Fibroblast of skin of left quadriceps (primary cell): ENCODE measurements at places on chromosomes 11 and 22.

DNA sequence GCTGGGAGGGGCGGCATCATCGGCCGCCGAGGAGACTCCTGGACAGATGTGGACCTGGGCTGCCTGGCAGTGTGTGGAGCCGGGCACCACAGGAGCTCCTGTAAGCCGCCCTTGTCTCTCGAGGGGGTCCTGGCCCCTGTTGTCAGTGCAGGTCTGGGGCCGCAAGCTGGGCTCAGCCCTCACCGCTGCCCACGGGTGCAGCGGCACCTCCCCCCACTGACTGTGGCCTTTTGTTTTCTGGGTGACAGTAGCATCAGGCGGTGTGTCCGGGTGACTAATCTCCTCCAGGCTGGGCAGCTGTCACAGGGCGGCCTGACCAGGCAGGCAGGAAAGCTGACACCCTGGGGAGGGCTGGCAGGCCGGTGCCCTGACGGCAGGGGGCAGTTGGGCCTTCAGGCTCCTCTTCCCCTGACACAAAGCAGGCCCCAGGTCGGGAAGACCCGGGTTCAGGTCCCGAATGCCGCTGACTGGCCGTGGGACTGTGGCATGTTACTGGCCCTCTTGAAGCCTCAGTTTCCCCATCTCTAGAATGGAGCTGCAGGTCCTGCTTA lies 16.3 kb downstream of the DGKZ start:
- DNase-seq, result no peak

GRCh38 chr11:36071917-36072500 lies 128.1 kb downstream of the LDLRAD3 start:
- DNase-seq, result no peak

DNA sequence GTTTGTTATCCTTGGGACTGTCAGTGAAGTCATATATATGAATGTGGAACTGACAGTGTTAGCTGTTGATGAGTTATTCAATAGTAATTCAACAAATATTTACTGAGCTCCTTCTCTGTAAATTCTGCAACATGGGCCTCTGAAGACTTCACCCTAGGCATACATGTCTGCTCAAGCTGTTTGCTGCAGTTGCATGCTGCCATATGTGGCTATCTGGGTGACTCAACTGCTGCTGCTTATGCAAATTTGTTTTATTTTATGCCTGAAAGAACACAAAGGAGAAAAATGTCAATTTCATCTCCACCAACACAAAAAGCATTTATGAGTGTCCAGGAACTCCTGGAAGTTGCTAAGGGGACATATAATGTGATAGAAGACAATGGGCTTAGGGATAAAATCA lies 417.6 kb downstream of the AASDHPPT start:
- DNase-seq, result peak; percentile 32

DNA sequence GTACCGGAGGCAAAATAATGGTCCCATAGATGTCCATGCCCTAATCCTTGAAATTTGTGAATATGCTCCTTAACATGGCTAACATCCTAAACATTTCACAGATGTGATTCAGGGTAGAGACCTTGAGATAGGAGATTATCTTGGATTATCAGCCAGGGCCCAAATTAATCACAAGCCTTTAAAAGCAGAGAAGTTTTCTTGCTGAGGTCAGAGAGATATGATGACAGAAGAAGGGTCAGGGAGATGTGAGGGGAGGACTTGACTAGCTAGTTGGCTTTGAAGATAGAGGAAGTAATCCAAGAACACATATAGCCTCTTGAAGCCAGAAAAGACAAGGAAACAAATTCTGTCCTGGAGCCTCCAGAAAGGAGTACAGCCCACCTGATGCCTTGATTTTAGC lies 19.1 kb upstream of the FDX1 start:
- DNase-seq, result no peak

GRCh38 chr22:48171271-48171691 lies 1408.8 kb downstream of the TBC1D22A start:
- DNase-seq, result no peak

DNA sequence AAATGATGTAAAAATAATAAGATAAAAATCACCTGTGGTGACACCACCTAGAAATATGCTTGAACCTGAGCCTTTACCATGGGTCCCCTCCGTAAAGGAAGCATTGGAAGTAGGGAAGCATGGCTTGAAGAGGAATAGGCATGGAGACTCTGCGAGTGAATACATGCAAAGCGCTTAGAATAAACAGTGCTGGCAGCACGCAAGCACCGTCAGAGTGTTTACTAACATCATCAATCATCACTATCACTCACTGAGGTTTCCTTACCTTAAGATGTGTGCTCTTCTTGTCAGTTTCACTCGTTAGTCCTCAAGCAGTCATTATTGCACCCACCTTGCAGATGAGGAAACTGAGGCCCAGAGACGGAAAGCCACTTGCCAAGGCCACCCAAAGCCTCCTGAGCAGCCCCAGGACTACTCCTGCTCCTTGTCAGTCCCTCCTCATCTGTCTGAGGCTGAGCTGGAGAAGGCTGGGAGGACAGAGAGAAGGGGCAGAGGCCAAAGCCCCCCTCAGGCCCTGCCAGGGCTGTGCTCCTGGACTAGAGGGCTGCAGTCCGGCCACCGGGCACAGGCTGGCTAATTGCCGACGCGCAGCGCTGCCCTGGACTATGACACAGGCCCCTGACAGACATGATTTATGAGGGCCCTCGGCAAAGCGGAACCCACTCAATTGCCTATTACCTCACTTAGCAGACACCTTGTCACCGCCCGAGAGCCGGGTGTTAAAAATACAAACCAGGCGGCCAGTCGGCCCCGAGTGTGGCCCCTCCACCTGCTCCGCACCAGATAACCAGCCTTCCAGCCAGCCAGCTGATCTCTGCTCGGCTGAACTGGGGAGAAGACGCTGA lies 168.9 kb downstream of the MN1 start:
- no peak for DNase-seq

DNA sequence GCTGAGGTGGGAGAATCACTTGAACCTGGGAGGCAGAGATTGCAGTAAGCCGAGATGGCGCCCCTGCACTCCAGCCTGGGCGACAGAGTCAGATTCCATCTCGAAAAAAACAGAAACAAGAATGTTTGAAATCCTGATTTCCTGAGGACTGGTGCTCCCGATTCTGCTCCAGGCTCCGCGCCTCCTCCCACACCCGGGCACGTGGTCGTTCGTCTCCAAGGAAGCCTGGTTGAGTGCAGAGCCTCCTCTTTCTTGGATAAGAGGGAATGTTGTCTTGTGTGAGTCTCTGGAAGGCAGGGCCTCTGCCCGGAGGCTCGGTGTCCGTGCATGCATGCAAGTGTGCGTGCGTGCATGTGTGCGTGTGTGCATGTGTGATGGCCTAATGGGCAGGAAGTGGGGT lies 30.1 kb downstream of the BRSK2 start:
- no peak for DNase-seq

DNA sequence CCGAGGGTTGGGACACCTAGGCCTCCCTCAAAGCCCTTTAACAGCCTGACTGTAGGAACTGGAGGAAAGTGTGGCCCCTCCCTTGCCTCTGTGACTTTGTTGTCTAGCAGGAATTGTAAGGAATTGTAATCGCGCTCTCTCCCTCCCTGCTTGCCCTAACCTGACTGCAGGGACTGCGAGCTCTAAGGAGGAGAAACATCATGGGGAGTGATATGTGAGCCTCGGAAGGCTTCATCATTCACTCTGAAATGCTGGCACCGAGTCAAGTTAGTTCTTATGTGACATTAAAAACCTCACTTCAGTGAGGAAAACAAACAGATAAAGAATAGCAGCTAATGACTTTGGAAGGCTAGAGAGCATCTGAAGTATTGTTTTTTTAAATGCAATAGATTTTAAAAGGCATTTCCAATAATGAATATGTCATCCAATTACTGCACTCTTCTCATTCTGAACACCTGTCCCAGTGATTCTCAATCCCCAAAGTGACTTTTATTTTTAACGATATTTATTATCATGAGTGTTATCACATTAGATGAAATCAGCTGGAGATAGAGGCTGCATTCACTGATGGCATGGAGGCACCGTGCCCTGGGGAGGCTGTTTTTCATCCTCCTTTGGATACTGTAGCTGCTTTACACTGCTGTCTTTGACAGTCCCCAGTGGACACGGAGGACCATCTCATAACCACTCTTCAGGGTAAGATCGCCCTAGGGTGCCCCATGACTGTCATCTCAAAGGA lies 58.5 kb upstream of the NTM start:
- no peak for DNase-seq

- no peak for DNase-seq
These were observed 105.9 kb downstream of the NTM start for GRCh38 chr11:131476266-131476665.

GRCh38 chr22:43136255-43136654 lies 6.9 kb downstream of the MCAT start:
- no peak for DNase-seq

DNA sequence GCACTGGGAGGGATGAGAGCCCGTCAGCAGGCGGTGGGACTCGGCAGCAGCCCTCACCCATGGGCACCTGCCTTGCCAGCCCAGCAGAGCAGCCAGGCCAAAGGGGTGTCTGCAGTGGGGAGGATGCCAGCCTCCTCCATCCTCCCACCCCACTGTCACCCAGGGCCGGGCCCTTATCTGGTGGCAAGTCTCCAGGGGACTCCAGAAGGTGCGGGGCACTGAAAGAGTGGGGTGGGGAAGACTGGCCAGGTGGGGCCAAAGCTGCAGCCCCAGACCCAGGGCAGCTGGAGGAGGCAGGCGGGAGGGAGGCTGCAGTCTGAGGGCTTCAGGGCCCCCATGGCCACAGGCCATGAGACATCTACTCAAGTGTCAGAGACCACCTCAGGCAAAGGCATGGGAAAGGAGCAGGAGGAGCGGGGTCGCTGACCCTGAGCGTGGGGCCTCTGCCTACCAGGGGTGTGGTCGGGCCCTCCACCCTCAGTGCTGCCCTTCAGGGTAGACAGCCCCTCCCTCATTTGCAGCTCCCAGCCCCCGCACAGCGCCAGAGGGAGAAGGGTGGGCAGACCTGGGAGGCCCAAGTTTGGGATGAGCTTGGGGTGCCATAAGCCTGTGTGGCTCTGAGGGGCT lies 3.5 kb downstream of the DGCR6L start:
- DNase-seq, result no peak

- no peak for DNase-seq
These were observed 35.2 kb upstream of the FADD start for GRCh38 chr11:70167723-70168404.

- no peak for DNase-seq
These were observed 20.6 kb downstream of the IGHMBP2 start for GRCh38 chr11:68924073-68924925.

- DNase-seq, result no peak
These were observed 7.2 kb downstream of the DAGLA start for GRCh38 chr11:61687420-61687819.

DNA sequence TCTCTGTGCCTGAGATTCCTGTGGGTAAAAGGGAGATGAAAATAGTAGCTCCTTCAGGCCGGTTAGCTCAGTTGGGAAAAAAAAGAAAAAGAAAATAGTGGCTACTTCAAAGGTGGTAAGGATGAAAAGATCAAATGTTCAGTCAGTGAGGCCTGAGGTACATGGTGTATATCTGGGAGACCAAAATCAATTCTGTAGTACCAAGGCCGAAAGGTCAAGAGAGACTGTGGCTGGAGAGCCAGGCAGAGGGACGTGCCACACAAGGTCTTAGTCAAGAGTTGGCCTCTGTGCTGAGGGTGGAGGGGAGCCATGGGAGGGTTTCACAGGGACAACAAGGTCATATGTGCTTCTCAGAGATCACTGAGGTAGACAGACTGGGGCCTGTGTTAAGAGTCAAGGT lies 4.8 kb upstream of the GDPD5 start:
- no peak for DNase-seq

DNA sequence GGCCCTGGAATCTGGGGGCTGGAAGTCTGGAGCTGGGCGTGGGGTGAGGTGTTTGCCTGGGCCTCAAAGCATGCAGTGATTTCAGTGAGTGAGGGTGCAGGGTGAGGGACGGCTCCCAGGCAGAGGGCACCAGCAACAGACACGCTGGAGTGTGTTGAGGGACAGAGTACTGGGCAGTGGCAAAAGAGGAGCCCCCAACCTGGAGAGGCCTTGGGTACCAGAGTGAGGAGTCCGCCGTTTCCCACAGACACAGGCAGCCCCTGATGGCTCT lies 12.0 kb upstream of the TBC1D22A start:
- DNase-seq, result no peak

DNA sequence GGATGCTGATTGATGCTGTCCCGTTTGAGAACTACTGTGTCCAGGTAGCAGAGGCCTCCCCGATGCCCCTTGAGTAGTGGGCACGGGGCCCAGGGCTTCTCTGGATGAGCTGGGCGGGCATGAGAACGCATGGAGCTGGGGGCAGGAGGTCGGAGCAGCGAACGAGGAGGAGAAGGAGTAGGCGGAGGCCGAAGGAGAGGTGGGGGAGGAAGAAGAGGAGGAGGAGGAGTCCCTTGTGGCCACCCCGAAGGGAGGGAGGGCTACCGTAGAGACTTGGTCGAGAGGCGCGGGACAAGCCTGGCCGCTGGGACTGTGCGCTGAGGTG lies 62.9 kb downstream of the CRYBB2 start:
- DNase-seq, result no peak

GRCh38 chr11:126518972-126519690 lies 163.6 kb downstream of the ST3GAL4 start:
- no peak for DNase-seq
